ENCODE measurements at places on chromosomes 6 and 20.

DNA sequence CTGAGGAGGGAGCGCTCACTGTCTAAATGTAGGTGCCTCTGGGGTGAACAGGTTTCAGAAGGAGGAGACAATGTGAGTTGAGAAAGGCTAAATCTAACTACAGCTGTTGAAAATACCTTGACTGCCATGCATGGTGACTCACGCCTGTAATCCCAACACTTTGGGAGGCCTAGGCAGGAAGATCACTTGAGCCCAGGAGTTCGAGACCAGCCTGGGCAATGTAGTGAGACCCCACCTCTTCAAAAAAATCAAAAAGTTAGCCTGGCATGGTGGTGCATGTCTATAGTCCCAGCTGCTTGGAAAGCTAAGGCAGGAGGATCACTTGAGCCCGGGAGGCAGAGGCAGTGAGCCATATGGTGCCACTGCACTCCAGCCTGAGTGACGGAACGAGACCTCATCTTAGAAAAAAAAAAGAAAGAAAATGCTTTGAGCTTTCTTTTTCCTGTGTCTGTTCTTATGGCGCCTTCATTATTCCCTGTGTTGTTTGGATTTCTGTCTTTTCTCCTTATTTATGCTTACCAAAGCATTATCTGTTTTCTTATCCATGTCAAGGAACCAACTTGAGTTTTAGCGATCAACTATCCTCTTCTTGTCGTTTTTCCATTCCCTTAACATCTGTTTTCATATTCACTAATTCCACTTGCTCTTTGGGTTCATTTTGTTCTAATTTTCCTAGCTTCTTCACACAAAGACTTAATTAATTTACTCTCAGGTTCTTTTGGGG is 8.5 kb downstream of the SLC2A10 start:
- no peak for DNase-seq

DNA sequence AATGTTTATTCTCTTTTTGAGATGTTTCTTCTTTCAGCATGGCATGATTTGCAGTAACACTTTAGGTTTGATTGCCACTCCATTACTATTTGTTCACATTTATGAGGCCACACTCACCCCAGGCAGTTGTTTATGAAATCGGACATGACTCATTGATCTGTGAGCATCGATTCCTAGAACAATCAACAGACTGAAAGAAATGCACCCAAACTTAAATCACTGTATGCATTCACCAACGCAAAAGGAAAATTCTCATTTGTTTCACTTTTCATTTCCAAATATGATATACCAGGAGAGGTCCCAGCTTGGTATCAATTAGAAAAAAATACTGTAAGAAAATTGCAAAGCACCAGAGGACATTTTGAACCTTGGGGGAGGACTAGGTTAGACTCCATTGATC is 5.4 kb upstream of the GJA10 start:
- DNase-seq = no peak

DNA sequence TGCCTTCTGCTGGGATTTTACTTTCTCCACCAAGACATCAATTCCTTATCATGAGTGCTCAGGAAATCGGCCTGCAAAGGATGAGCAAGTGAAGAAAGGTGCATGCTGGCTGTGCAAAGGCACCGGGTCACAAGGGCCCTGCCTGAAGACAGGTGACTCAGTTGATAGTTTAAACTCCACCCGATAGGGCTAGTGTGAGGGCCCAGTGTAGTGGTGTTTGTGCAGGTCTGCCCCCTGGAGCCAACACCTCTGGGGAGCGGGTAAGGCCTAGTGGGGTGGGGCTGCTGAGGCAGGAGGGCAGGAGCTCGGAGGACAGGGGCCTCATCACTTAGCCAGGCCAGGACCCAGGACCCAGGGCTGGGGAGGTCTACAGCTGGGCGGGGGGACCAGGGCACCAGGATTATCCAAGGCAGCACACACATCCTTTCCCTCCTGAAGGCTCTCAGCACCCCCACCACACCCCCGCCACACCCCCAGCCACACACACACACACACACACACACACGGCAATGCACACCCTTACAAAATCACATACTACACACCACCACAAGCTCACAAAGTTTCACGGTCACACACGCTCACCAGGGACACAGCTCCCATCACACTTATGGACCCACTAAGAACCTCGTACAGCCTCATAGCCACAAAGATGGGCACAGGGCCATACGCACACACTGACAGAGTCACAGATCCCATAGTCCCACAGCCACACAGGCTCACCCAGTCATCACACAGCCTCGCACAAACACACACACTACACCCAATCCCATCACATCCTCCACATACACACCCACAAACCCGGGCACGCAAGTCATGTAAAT is 75.4 kb downstream of the GRM4 start:
- DNase-seq = no peak

DNA sequence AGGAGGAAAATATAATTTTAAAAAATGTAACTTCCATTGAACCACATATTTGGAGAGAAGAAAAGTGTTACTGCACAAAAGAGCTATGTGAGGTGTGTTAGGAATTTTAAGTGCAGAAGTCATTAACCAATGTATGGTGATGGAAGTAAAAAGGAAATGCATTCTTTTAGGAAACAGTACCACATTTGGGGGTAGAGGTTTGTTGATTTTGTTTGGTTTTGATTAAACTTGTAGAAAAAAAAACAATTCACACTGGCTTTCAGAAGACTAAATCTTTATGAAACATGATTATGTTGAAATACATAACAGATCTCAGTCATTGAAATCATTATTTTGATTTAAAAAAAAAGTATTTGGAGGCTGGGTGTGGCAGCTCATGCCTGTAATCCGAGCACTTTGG is 1287.0 kb upstream of the GJE1 start:
- DNase-seq = no peak

GRCh38 chr20:56575961-56576360 is 42.9 kb downstream of the FAM209B start:
- DNase-seq = no peak
